ENCODE measurements at places on chromosomes 3 and 15.

DNA sequence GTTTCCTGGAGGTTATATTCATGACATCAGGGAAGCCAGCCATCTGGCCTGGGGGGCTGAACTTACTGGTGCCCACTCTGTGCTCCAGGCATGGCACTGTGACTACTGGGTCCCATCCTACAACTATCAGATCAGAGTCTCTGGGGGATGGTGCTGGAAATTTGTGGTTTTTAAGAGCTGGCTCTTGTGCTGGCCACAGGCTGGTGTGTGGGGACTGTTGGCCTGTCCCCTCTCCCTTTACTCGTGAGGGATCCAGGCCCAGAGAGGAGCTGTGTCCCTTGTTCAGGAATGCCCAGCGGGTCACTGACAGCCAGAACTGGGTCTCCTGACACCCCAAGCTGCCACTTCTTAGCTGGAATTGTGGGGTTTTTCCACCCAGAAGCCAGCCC, 44.5 kb upstream of the SEC22A start:
- no peak for DNase-seq

DNA sequence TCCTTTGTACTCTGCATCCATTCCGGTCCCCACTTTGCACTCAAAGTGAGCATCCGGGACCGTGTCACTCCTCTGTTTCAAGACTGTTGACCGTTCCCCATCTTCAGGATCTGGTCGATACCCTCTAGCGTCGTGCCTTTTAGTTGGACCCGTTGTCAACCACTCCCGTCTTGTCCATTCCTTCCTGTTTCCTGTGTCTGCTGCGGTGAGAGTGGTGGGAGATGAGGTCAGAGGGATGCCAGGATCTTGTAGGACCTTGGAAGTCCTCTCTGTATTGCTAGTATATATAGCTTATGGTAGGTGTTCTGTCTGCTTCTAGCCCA, 624 bp downstream of the BRK1 start:
- no peak for DNase-seq

DNA sequence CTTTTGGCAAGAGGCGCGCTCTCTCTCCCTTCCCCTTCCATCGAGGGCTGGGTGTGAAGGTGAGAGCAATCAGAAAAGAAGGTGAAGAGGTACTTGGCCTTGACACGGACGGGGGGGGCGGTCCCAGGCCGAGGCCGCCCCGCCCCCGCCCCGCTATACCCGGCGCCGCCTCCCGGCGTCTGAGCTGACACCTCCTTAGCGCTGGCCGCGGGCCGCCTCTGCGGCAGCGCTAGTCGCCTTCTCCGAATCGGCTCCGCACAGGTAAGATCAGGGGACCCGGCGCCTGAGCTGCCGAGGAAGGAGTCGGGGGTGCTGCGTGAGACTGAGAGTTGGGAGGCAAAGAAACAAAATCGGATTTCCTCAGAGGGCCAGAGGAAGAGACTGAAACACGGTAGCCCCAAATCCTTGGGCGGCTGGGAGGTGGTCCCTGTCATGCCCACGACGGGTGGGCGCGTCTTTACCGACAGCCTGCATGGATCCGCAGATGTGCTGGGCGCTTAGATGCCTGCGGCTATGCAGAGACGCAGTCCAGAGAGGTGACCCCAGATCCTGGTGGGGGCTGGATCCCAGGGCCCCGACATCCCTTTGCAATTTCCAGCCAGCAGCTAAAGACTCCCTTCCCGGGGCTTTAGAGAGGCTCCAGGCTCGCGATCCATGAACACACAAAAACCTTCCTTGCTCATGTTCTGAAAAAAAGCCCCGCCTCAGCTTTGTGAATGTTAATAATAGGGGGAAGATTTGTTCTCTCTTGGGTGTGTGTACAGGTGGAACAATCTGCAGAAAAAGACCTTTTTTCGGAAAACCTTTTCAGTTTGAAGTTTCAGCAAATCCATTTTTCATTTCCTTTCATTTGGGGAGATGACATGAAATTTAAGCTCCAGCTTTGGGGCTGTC, at the start of gene ENTPD3:
Gene ENTPD3, plus strand, starts transcription at position 184 of the 894 bp plus-strand sequence. CDS start 874 bp downstream, outside the sequence.
- peak; percentile 74 for DNase-seq

DNA sequence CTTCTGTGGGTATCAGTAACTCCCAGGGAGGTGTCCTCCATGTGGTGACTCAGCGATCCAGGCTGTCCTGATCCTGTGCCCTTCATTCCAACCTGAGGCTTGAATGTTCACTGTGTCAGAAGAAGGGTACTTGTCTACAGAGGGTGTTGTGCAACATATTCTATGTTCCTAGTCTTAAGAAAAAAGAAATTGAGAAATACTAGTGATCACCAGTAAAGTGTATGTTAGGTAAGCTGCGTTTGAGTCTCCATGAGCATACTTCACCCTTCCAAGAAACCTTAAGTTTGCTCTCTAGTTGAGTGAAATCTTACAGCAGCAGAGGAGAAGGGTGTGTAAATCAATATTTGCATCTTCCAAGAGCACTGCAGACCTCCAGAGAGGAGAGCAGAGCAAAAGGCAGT, 122.2 kb upstream of the SLC24A5 start:
- DNase-seq, result no peak

DNA sequence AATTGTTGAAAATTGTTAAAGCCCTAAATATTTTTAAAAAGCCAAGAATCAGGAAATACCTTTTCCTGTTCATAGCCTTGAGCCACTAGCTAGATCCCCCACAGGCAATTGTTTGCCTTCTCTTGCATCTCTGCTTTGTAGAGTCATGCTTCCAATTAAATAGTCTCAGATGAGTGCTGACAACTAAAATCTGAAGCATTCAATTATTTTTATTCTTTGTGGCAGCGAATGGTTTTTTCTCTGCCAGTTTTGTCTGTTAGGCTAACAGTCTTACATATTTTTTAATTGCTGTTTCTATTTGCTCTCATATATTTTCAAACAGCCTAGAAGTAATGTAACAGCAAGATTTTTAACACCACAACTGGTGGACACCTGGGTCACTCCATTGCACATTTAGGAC, 277.1 kb upstream of the GBE1 start:
- no peak for DNase-seq

- DNase-seq, result no peak
Observed at GRCh38 chr3:179436517-179436916, 14.8 kb downstream of the GNB4 start.

Measured in activated effector memory CD4-positive, alpha-beta T cell treated with anti-CD3 and anti-CD28 coated beads, Interleukin-2, amount 50 U/mL, for 16 hours (primary cell).